Fibroblast of lung (primary cell): ENCODE measurements at places on chromosomes 16 and 17. TPM values are rescaled to one million over a fixed set of nuclear protein-coding genes. Genes with fewer than 3 reads are reported as not detected.
A peak's percentile ranks its signal among the peaks of the same experiment; 100 is the strongest.

- no peak for DNase-seq
These were observed 45.4 kb downstream of the HNF1B start for GRCh38 chr17:37699285-37699973.

NOG gene
- 0.51 and 0.99 TPM in 2 replicates for total RNA-seq

- peak; percentile 63 for DNase-seq
These were observed 28.8 kb downstream of the MSI2 start for GRCh38 chr17:57284984-57285646.

DNA sequence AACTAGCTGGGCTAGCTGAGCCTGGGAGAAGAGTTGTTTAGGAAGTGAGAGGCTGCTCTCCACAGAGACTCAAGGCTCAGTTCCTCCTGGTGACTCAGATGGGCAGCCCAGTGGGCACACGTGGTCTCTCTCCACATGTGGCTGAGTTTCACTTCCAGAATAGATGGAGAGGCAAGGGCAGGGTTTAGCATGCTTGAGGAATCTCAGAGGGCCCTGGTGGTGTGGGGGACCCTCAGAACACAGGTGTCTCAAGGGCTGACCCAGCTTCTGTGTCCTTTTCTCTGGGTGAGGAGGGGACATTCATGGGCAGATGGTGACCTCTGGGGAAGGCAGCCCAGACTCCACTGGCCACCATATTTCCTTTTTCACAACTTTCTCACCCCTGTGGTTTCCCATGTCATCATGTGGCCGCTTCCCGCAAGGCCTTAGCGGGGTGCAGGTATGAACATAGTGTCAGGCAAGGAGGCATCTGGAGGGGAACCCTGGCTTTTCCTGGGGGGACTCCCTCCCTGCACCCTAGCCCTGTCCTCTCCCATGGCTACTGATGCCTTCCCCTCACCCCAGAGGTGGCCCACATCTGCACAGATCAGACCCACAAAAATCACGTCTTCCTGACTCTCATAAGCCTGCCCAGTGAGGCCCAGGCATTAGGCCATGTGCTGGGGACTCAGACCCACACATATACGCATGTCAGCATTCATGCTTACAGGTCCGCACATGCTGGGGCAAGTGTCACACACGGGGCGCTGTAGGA is 3.3 kb downstream of the GRN start:
- peak; percentile 33 for DNase-seq

SCGB1C2 gene
- not detected in 2 replicates for total RNA-seq
